Thoracic aorta (tissue), 2 donors: ENCODE measurements at places on chromosomes 4 and X.

DNA sequence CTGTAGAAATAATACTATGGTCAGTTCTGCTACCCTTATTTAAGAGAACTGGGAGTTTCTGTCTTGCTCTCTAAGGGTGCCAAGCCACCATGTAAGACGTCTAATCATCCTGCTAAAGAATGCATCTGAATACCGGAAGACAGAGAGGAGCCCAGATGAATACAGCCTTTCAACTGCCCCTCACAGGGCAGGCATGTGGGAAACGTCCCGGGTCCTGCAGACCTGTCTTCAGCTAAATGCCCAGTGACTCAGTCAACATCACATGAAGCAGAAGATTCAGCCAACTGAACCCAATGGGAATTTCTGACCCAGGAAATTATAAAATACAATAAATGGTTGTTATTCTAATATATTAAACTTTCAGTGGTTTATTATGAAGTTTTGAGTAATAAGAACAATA, 2141.0 kb upstream of the AGA start:
- no peak overlapping the region for H3K27ac ChIP-seq
- no peaks in the 10 kb centered on the region for H3K36me3 ChIP-seq
- H3K4me1 ChIP-seq: no peaks in the 10 kb centered on the region
- DNase-seq: no peak

DNA sequence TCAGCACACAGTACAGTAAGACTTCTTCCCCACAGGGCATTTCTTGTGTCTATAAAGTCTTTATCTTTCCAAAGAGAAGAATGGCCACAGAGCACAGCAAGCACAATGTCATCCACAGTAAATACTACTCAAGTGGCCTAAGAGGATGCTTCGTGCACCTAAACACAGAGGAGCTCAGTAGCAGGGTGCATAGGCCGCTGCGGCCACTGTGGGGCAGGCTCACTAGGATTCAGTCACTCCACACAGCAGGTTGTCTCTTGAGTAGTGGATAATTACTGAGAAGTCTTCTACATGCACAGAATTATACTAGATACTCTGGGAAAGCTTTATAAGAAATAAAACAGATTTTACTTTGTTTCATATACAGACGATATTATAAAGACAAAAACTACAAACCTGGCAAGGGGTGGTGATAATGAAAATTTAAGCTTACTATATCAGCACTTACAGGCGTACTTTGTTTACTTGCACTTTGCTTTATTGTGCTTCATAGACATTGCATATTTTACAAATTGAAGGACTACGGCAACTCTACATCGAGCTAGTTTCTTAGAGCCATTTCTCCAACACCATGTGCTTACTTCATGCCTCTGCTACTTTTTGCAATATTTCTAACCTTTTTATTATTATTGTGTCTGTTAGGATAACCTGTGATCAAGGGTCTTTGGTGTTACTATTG, 78.5 kb downstream of the PRDM5 start:
- H3K36me3 ChIP-seq: no peaks in the 10 kb centered on the region
- H3K27me3 ChIP-seq: no peaks in the 10 kb centered on the region
- DNase-seq: no peak
- H3K4me3 ChIP-seq: no peak overlapping the region
- H3K27ac ChIP-seq: no peak overlapping the region
- no peaks in the 10 kb centered on the region for H3K4me1 ChIP-seq

DNA sequence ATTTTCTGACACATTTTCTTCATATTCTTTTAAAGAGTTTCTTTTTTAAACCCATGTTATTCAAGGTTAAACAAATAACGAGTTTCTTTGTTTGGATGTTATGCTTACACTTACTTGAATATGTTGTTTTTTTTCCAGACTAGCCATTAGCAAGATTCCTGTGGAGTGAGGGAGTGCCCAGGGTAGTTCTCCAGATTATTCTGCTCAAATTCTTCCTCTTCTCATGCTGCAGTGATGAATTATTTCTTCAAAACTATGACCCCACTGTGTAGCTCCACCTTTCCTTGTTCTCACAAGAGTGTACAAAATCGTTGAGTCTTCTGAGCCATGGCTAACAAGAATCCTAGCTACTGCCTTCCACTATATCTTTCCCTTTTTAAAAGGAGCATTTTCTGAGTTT, 134.1 kb upstream of the ELOVL6 start:
- H3K36me3 ChIP-seq: no peaks in the 10 kb centered on the region
- no peak overlapping the region for H3K27ac ChIP-seq
- no peaks in the 10 kb centered on the region for H3K4me1 ChIP-seq
- no peaks in the 10 kb centered on the region for H3K27me3 ChIP-seq
- DNase-seq: no peak
- no peak overlapping the region for H3K4me3 ChIP-seq

DNA sequence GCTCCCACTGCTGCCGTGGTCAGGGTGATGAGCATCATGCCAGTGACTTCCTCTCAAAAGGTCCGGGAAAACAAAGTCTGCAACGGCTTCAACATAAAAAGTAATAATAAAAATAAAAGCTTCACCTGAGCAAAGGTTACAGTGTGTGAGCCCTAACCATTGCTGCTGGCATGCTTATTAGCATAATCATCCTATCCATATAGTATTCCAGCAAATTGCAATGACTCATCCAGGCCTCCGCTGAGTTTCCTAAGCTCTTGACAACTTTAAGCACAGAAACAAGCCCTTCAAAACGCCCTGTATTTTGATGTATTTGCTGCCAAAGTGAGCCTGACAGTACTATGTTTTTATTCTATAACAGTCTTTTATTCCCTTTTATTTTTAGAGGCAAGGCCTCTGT, 100.5 kb downstream of the AASDH start:
- H3K27me3 ChIP-seq: no peaks in the 10 kb centered on the region
- no peak overlapping the region for H3K4me3 ChIP-seq
- DNase-seq: no peak

DNA sequence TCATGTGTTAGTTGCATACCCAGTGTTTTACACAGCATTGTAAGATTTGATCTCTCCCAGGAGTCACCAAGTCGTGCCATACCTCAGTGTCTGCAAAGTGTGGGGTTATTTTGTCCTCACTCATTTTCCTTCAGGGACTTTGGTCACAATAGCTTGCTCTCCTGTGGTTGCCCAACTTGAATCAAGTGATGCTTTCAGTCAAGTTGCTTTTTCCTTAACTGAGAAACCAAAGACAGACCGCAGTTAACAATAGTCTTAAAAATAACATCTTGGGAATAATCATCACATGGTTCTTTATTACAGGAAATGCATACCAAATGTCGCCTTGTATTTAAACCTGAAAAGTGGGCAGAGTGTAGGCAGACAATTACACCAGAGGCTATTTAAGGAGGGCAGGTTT, 44.5 kb upstream of the NDP start:
- no peak for DNase-seq
- H3K27me3 ChIP-seq: no peaks in the 10 kb centered on the region
- H3K27ac ChIP-seq: no peak overlapping the region
- no peaks in the 10 kb centered on the region for H3K36me3 ChIP-seq
- no peaks in the 10 kb centered on the region for H3K4me1 ChIP-seq

DNA sequence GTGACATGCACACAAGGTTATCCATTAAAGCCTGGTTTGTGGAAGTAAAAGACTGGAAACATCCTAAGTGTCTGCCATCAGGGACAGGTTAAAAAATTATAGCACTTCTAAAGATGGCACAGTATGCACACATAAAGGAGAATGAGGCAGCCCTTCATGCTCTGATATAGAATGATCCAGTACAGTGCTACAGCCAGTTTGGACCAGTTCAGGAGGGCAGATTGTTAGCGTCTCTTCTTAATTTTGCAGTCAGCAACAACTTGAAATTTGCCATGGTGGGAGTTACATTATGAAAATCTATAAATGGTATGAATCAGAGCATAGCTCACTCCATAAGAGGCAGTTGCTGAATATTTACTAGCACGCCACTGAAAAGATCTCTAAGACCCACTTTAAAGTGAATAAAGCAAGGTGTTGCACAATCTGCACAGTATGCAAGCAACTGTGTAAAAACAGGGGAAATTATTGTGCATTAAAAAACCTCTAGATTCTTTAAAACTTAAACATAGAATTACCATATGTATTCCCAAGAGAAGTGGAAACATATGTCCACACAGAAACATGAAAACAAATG, 20.3 kb upstream of the SOD3 start:
- DNase-seq: no peak
- no peak overlapping the region for H3K27ac ChIP-seq
- no peaks in the 10 kb centered on the region for H3K27me3 ChIP-seq
- peaks cover 27% of the 10 kb centered on the region for H3K4me1 ChIP-seq
- no peaks in the 10 kb centered on the region for H3K36me3 ChIP-seq
- H3K4me3 ChIP-seq: no peak overlapping the region
